ENCODE measurements at places on chromosomes 7 and 10.

- DNase-seq: no peak
Measured at GRCh38 chr7:26937939-26938623, 73.7 kb upstream of the SKAP2 start.

GRCh38 chr7:1579481-1580421 is 9.9 kb upstream of the PSMG3 start:
- peak; percentile 73 for DNase-seq

- peak; percentile 40 for DNase-seq
Measured at GRCh38 chr7:95686109-95686508, 86.2 kb upstream of the DYNC1I1 start.

GRCh38 chr10:105964009-105964408 is 1200.5 kb downstream of the SORCS1 start:
- peak; percentile 3 for DNase-seq

- peak; percentile 91 for DNase-seq
Measured at GRCh38 chr10:17023386-17024298, 106.0 kb downstream of the CUBN start.

Data from inflammatory macrophage treated with lipopolysaccharide for 1 hour (primary cell).